ENCODE measurements at places on chromosomes 3 and 15.

DNA sequence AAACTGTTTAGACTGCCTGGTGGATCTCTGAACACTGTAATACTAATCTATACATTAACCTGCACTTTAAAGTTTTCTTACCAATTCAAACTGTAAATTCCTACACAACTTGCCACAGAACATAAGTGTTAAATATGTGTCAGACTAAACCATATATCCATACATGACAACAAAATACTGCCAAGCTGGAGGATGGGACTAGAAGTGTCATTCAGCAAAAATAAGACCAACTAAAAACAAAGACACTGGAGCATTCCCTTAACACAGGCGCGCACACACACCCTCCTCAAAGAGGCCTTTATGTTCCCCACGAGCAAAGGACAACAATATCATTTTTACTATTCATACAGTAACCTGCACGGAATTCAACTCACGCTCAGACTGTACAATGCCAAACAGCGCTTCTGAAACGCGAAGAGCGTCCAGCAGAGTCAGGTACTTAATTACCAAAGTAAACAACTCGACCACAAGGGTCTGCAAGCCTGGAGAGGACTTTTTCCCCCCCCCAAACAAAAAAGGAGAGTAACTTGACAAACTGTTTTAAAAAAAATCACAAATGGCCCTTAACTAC, 1.1 kb downstream of the DCUN1D1 start:
- DNase-seq, result no peak

DNA sequence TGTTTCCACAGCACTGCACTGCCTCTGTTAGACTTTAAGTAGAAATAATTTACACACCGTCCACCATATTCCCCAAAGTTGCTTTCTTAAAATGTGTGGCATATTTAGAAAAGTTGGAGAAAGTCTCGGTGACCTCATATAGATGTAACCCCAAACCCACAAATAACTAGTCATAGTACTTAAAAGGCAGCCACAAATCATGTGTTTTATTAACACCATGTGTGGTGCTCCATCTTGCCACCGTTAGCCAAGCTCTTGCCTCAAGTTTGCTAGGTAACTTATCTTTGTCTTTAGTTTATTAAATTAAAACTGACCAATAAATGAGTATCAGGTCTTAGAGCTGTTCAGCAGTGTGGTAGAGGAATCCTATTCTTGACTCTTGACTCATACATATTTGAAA, 257.9 kb downstream of the UBE2E2 start:
- DNase-seq, result no peak

- no peak for DNase-seq
Measured at GRCh38 chr3:88005066-88005465, 53.7 kb downstream of the CGGBP1 start.

DNA sequence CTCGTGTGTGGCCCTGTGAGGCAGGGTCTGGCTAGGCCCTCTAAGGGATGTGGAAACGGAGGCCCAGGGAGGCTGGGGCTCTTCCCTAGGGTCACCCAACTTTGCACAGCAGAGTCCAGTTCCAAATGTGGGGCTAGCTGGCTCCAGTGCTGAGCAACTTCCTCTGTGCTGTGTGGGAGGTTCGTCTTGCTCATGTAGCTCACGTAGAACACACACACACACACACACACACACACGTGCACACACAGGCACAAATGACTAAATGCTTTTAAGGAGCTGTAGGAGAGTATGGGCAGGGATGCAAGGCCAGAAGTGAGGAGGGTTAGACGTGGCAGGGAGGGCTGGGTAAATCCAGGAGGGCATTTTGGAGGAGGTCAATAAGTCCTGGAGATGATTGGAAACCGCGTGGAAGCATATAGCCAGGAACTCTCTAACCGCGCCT, 213.8 kb downstream of the RPLP1 start:
- no peak for DNase-seq

DNA sequence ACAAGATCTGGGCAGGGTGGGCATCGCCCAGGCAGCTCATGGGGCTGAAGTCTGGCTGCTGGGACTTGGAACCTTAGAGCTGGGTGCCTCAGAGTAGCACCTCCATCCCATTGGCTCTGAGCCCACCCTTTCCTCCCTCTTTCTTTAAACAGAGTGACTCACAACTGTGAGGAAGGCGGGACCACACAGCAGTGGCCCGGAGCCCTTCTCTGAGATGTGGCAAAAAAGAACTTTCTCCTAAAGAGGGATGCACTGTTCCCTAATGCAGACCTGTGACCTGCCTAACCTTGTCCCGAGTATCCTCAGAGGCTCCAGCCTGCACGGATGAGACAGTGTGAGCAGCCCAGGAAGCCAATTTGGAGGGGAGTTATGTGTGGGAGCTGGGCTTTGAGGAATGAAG, 23.6 kb downstream of the PRR20G start:
- DNase-seq, result no peak

DNA sequence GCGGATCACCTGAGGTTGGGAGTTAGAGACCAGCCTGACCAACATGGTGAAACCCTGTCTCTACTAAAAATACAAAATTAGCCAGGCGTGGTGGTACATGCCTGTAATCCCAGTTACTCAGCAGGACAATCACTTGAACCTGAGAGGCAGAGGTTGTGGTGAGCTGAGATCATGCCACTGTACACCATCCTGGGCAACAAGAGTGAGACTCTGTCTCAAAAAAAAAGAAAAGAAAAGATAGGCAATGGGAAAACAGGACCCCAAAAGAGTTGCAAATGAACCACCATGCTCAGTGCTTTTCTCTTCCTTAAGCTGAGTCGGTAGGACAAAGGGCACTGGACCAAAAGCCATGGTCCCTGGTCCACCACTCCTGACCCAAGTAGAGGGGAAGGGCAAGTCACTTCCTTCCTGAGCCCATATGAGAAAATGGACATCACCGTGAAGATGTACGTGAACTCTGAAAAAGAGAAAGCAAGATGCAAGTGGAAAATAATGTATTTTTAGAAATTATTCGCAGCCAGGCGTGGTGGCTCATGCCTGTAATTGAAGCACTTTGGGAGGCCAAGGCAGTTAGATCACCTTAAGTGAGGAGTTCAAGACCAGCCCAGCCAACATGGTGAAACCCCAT, 2.6 kb downstream of the ITGB5 start:
- DNase-seq, result no peak

DNA sequence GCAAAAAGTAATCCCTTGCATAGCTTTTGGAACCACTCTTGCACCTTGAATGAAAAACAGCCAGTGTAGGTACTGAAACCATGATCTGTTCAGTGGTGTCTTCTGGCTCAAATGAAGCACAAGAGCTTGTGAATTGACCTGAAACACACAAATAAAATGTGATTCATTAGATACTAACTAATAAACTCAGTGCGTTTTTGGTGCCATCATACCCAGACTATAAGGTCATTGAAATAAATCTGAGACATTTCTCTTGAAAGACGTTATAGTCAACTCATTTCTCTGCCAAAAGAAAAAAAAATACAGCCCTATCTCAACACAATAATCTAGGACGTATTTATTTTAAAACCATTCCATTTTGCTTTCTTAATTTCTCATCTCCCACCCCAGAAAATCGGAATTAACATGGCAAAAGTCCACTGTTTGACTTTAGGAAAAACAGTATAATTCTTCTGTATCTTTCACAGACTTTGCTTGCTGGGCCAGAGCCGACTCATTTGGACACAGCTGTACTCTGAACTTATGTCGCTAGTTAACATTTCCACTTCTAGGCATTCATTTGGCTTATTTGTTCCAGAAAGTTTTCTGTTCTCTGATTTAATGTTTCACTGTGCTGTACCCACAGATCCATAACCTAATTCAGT, 284.9 kb upstream of the TBL1XR1 start:
- no peak for DNase-seq

DNA sequence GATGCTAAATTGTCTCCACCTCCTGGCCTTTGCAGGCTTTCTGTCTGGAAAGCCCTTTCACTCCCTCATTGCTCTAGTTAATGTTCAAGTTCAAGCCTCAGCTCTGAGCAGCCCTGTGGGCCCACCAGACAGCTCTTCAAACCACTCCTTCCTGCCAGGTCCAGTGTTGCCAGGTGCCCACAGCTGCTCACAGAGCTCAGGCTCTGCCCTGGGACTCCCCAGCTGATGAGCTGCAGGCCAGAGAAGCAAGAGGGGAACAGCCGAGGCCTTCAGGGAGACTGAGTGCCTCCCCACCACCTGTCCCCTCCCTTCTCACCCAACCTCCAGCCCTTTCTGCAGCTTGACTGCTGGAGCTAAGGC, 1.3 kb upstream of the ZBTB47 start:
- DNase-seq, result no peak

- DNase-seq, result no peak
Measured at GRCh38 chr3:49410846-49411534, 786 bp downstream of the RHOA start.

- no peak for DNase-seq
Measured at GRCh38 chr3:9745521-9745920, 4.2 kb upstream of the OGG1 start.

- DNase-seq, result no peak
Measured at GRCh38 chr15:98720031-98720430, 71.7 kb downstream of the IGF1R start.

DNA sequence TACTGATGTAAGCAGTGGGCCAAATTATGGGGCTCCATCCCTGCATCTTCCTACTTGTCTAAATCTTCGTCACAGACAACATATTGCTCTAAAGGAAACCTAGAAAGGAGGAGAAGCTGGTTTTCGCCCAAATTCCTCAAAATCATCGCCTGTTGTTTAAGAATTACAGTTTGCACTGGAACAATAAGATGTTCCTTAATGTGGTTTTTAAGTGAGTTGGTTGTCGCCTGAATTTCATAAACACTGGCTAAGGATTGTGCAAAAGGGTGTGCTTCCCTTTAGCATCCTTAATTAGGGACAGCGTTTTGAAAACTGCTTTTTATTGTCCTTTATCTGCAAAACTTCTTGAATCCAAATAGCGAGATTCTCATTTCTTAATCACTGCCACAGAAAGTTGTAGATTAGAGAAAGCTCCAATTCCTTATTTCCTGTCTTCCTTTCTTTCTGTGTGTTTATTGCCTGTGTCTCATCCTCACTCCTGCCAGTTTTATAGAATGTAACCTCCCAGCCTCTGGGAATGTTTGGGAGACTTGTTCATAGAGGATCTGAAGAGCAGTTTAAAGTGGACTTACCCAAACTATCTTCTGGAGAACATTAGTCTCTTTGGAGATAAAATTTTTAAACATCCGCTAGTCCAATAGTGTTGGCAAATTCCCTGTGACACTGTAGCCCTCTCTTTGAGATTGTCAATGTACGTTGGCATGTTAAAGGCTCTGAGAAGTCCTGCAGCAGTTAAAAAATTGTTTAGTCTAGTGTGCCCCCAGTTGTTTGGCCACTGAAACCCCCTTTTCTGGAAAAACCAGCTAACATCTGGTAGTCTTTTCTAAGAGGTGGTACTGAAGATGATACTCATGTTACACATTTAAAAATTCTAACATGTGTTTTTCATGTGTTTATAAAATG, 50.4 kb downstream of the FLNB start:
- DNase-seq, result no peak

- no peak for DNase-seq
Measured at GRCh38 chr15:77027697-77028450, 32.9 kb downstream of the PSTPIP1 start.

DNA sequence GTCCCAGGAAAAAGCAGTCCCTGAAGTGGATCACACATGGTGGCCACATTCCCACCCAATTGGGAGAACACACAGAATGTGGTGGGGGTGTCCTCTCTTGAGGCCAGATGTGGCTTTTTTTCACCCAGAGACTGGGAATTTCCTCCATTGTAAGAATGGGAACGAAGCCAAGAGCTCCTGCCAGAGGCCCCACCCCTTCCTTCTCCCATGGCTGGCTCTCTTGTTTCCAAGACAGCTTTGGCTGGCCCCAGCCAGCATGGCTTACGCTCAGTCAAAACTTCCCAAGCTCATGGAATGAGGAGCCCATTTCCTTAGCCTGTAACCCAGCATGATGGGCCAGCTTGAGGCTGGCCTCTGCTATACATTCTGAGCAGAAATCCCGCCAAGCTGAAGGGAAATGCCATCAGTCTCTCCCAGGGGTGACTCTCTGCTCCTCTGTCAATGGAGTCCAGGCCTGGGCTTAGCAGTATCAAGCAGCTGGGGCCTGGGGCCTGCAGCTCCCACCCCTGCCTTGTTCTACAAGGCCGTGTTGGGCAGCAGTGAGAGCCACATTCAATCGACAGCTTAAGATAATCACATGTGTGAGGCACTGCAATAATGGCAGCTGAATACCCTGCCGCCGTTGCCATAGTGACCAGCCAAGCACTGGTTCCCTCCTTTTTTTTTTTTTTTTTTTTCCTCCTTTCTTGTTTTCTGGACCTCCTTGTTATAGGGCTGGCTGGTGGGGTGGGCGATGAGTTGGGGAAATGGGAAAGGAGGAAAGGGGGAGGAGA, 142.4 kb downstream of the EPHB1 start:
- DNase-seq, result no peak

DNA sequence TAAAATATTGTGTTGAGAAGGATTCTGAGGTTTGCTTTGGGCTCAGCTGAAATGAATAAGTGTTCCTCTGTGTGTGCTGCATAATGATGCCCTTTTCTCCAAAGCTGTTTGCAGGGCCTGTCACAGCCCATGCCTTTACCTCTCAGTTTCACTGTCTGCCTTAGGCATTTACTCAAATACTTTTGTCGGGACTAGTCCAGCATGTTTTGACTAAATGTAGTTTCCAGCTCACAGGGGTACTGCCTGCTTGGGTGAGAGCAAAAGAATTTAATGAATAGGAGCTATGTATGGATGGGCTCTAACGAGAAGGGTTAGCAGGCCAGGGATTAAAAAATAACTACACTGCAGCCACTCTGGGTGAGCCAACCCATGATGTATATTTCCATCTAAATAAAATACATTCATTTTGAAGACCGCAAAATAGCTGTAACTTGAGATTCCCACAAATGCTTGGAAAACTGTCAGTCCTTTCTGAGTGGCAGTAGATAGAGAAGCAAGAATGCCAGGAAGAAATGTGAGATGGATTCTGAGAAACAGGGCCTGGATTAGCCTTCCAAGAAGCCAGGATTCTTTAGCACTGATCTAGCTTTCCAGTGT, 549.2 kb upstream of the TBL1XR1 start:
- no peak for DNase-seq

GRCh38 chr15:51253366-51253765, 85.0 kb downstream of the CYP19A1 start:
- no peak for DNase-seq

DNA sequence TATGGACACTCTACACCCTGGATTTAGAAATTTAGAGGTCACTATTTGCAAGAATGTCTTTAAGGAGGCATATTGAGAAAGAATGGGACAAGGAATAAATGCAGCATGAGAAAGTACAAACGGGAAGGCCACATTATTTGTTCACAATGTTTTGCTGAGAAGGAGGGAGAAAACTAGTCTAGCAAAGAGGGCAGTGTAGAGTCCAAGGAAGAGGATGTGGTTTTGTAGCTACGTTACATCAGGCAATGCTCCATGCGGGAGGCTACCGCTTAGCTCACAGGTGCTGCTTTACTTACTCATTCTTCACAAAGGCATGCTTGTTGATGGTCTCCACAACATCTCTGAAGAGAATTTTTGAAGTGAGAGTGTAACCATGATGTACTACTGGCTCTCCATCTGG, 191.1 kb downstream of the PLCH1 start:
- no peak for DNase-seq

DNA sequence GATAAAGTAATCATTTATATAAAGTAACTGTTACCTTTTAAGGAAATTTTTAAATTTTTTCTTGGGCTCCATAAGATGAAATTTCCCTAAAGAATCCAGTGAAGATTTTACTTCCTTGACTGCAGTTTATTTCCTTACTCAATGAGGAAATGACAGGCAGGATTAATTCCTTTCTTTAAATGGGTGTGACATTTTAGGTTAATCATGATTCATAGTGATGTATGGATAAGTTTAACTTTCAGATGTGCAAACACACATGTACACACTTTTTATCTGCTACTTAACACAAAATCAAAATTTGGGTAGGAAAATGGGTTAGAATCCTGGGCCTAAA, 11.2 kb upstream of the LEO1 start:
- DNase-seq, result no peak

- DNase-seq, result no peak
Measured at GRCh38 chr15:85932391-85932790, 137.7 kb upstream of the KLHL25 start.
